ENCODE measurements at places on chromosomes 7 and 10.

GRCh38 chr7:68733219-68734153 is 864.8 kb upstream of the AUTS2 start:
- DNase-seq: no peak

DNA sequence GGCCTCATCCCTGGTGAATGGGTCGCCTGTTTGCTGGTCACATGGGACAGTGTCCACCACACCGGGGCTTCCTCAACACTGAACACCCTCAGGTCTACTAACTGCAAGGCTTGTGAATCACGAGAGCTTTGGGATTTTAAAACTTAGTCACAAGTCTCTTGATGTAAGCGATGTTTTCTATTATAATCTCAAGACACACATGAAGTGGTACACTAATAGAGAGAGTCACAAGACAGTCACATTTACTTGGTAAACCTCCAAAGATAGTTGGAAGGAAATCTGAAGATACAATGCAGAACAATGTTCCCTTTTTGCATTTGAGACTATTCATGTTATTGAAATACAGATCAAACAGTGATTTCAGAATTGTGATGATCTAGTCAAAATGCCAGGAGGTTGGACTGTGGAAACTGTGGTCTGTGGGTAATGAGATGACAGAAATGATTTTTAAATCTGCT is 233.1 kb upstream of the KLF6 start:
- no peak for DNase-seq

DNA sequence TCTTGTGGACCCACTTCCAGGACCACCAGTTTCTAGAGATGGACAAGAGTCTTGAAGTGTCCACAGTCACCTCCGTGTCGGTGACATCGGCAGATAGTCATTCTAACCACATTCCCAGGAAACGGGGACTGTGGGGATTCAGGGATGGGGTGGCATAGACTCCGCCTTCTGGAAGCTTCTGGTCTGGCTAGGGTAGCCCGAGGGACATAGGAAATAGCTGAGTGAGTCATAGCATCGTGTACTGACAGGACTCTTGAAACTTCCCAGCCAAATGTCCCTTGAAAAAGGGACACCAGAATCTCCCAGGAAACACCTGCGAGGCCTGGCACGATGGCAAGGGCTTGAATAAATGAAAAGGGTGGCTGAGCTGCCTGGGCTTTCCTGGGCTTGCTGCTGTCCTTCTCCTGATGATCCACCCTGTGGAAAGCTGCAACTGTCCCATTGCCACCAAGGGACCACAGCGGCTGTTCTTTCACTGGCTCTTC is 84.1 kb upstream of the LRRC4 start:
- no peak for DNase-seq

GRCh38 chr10:77548671-77549070 is 88.9 kb downstream of the KCNMA1 start:
- DNase-seq: no peak

- no peak for DNase-seq
Measured at GRCh38 chr10:6175329-6176055, 27.2 kb upstream of the PFKFB3 start.

DNA sequence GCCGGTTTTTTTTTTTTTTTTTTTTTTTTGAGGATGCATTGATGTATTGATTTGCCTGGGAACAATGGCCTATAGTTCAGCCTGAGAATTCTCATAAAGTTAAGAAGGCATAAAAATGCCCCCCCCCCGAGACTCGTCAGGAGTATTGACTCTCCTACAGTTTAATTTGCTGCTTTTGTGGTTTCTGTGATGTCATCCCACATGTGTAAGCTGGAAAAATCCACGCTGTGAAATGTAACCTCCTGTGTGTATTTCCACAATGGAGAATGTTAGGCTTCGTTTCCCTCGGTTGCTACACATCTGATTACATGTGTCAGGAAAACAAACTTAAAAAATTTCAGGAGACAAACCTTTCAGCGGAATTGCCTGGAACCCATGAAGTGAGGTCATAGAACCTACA is 117.9 kb downstream of the FANK1 start:
- DNase-seq: peak; percentile 23

DNA sequence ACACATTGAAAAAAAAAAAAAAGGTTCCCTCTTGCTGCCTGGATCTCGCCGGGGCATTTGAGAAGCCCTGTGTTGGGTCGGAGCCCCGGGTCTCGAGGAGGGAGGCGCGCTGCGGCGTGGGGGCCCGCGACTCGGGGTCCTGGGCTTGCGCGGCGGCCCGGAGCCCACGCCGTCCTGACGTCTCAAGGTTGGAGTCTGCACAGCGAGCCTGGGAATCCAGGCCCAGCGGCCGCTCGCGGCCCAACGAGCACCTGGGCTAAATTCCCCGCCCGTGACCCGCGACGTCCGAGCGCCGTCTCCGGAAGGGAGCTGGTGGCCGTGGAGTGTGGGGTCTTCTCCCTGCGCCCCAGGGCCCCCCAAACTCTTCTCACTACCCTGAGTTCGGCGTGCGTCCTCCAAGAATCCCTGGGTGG is 1.4 kb upstream of the CTBP2 start:
- no peak for DNase-seq

DNA sequence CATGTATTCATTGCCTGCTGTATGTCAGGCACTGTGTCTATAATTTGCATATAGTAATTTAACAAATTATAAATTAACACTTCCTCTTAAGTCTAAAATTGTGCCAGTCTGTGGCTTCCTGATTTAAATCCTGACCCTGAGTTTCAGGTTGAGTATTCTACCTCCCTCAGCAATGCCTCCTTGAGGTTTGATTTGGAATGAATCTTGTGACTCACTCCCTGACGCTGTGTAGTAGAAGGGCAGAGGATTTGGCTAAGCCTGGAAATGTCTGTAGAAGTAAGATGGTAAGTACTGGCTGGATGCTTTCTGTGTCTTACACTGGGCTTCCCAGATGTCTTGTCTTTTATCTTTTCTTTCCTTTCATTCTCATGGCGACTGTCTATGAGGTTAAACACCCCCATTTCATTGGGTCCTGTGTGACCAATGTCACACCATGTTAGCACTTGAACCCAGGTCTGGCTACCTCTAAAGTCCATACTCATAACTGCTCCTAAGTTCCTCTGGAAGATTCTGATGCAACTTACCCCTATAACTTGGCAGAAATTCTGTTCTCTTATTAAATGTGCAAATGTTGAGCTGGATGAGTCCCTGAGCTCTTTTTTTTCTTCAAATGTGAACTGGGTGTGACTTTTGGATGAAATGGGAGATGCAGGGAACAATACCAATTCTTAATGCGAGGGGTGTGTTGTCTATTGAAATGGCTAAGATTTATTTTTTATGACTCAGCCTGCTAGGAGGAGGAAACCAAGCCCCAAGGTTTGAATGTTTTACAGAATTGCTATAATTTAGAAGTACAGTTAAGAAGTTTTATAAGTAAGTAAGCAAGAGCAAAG is 48.5 kb downstream of the PLCE1 start:
- DNase-seq: peak; percentile 62

GRCh38 chr7:151205730-151206129 is 4.6 kb downstream of the H2BK1 start:
- DNase-seq: no peak

GRCh38 chr10:69837261-69837660 is 35.6 kb downstream of the COL13A1 start:
- DNase-seq: no peak

GRCh38 chr7:108225531-108226181 is 95.5 kb upstream of the LAMB4 start:
- no peak for DNase-seq

DNA sequence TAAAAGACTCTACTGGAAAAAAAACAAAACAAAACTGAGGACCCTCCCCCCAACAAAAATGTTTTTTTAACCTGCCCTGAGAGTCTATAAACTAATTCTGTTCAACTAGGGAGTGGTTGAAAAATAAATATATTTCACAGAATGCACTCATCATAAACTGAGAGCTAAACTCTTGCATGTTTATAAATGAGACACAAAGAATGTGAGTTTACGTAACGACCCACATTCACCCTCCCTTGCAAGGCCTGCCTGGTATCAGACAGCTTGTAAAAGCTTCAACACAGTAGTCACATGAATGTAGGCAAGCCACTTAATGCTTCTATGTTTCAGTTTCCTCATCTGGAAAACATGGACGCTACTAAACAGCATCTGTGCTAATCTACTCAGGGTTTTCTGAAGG is 50.3 kb downstream of the JAZF1 start:
- DNase-seq: peak; percentile 54

GRCh38 chr10:101397140-101397539 is 43.2 kb downstream of the BTRC start:
- DNase-seq: peak; percentile 90

DNA sequence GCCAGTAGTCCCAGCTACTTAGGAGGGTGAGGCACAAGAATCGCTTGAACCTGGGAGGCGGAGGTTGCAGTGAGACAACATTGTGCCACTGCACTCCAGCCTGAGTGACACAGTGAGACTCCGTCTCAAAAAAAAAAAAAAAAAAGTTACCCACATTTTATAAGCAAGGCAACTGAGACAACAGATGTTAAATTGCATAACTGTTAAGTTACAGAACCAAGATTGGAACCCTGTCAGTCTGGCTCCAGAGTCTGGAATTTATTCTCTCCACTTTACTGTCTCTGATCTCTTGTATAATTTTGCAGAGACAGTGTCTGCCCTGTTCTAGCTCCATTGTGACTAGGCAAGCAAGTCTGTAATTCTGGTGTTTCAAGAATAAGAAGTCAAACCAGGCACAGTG is 6.2 kb upstream of the ITGB1 start:
- DNase-seq: no peak

- DNase-seq: peak; percentile 80
Measured at GRCh38 chr10:4316161-4316810, 509.7 kb upstream of the AKR1E2 start.

- no peak for DNase-seq
Measured at GRCh38 chr7:130256704-130257103, 10.0 kb upstream of the CPA2 start.

DNA sequence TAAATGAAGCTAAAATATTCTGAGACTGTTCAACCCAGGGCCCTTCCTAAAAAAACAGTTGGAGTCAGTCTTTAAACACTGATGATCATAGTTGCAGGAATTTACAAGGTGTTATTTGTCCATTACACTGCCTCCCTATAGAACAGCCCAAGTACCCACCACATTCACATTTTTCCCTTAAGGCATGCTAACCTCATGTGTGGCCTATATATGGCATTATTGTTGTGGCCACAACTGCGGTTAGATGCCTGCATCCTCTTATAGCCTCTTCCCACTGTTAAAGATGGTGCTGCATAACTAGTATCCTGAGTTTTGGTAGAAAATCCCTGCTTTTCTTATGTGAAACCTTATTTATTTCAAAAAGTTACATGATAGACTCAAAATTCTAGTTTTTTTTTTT is 287.9 kb upstream of the SEMA3A start:
- no peak for DNase-seq

GRCh38 chr10:97444212-97444611 is 1.6 kb downstream of the EXOSC1 start:
- DNase-seq: no peak

DNA sequence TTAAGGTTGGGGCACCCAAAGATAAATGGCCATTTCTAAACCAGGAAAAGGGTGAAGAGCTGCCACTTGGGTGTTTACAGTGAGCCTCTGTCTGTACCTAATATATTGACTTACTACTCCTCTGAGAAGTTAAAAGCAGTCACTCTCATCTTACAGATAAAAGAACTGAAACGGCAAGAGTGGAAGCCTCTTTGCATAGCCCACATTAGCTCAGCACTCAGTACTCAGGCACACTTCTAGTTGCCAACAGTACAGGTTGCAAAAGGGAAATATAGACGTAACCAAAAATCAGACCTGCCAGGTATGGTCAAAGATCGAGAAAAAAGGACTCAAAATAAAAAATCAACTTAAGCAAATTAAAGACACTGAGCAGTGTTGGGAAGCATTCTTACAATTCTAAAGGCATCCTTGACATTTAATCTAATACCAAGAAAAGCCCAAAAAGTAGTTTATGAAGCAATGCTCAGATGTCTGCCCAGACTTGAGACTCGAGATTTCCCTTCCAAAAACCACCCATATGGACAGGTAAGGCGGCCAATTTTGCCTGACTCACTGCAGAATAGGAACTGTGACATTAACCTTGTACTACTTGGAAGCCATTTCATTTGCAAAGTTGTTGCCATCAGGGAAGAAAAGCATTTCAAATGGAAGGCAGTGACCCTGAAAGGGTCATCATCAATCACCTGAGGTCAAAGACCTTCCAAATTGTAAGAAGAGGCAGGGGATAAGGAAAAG is 139.3 kb downstream of the SLC25A13 start:
- DNase-seq: no peak

- no peak for DNase-seq
Measured at GRCh38 chr10:76106611-76107010, 675.2 kb downstream of the LRMDA start.

GRCh38 chr7:77253151-77253550 is 53.5 kb upstream of the FGL2 start:
- DNase-seq: no peak

- DNase-seq: peak; percentile 29
Measured at GRCh38 chr10:50417486-50417885, 166.2 kb upstream of the ASAH2 start.

GRCh38 chr7:99619571-99620130 is 2.9 kb downstream of the ZSCAN25 start:
- no peak for DNase-seq

DNA sequence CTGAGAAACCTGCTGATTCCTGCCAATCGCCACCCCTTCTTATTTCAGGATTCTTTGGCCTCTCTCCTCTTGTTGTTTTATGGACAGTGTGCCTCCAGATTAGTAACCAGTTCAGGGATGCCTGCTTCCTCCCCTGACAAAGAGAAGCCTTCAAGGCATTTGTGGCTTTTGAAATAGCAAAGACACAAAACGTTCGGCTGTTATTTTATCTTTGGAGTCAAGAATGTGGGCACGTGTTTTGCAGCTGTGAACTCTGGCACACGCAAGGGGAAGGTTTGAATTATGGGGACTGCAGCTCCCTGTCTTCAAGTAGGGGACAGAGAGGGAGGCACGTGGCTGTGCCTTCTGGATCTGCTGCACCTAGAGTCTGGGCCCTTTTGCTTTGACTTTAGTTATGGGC is 157.9 kb upstream of the GRB10 start:
- DNase-seq: no peak

GRCh38 chr10:11178606-11179515 is 161.2 kb downstream of the CELF2 start:
- peak; percentile 70 for DNase-seq

DNA sequence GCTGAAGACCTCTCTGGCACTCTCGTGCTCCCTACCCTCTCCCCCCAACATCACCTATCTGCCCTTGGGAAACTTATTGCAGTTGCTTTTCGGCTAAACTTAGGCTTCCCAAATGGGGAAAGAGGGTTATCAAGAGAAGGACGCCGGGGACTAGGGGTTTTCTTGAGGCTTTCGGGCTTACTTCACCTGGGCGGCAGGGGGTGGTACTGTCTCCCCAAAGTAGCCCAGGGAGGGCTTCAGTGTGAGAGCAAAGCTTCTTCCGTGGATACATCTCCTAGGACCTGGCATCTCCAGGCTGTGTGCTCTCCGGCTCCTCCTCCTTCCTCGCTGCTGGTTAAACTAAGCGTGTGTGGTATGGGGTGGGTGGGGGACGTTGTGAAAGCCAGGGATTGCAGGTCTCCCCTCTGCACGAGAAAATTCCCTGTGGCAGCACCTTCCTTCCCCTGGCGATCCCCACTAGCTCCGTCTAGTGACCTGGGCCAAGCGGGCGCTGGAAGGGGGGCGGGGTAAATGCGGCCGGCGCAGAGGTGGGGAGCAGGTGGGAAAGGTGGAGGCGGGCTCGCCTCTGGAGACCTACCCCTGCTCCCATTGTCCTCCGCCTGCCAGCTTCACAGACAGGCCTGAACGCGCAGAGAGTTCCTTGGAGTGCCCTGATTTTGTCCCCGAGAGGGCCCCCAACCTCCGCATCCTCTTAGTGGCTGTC is 1.1 kb downstream of the PLXDC2 start:
- DNase-seq: no peak

- DNase-seq: no peak
Measured at GRCh38 chr10:78291722-78292121, 258.1 kb downstream of the RPS24 start.

Measured in fibroblast of pulmonary artery (primary cell).